ENCODE measurements at places on chromosomes 2 and 18. TPM values are rescaled to one million over a fixed set of nuclear protein-coding genes. Genes with fewer than 3 reads are reported as not detected.

DNA sequence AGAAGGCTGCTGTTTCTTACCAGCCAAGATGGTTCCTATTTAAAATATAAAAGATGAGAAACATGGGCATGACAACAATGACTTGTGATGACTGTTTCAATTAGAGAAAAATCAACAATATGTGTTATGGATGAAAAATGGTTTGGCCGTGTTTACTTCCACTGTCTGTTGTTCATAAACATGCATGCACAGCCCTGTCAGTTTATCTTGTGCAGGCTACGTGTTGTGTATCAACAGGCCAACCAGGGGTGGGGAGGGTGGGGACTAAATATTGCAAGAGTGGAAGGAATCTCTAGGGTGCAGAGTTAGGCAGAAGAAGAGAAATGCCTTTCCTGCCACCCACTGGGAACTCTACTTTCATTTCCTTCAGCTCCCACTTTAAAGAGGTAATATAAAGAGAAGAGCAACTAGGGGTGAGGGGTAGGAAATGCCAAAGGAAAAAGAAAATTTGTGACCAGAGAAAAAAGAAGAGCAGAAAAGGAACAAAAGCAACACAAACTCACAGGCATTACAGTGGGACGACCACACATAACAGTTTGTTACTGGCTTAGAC is 116.8 kb upstream of the MEIS1 start:
- no peak for DNase-seq

DNA sequence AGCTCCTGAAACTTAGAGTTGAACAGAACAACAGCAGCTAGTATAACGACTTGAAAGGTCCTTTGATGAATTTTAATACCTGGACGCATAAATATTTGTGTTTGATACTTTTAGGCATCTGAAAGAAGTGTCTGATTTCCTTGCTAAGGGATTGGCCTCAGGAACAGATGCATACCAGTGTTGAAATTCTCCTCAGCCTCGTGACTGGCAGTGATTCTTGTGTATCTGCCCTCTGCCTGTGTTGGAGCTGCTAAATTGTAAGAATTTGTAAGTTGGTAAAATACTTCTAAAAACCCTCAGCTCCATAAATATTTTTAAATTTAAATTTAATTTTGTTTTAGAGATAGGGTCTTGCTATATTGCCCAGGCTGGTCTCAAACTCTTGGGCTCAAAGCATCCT is 22.4 kb upstream of the SCYGR1 start:
- no peak for DNase-seq

DNA sequence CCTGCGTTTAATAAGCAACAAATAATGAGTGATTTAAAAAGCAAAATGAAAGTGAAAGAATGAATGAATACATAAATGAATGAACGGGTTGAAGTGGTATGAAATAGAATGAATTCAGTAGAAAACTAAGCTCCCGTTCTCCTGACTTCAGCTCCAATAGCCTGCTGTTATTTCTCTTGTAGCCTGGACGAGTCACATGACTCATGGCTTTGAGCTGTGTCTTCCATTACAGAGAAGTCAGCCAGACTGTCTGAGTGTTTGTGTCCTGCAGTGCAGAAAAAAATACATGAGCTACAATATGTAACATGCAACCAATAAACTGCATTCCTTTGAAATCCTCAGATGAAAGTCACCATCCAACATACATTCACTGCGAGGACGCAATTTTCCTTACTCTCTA is 21.2 kb downstream of the SCG2 start:
- no peak for DNase-seq

DNA sequence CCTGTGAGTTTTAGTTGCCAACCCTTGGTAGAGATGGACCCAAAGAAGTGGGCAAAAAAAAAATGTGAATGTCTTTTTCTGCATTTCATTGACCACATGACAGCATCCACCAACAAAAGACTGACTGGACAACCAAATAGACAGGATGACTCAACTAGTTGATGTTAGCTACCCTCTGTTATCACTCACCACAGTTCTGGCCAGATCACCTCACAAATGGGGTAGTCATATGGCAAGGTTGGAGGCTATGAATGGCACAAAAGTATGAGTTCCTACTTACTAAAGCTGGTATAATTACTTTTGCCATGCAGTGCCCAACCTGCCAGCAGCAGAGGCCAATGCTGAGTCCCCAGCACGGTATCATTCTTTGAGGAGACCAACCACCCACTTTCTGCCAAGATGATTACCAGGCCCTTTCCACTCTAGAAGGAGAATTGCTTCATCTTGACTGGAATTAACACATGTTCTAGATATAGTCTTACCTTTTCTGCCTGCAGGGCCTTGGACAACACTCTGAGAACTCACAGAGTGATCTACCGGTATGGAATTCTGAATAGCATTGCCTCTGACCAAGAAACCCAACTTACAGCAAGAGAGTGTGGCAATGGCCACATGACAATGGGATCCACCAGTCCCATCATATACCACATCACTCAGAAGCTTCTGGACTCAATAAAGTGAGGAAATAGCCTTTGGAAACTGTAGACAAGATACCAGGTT is 20.1 kb upstream of the TCF7L1 start:
- no peak for DNase-seq

DNA sequence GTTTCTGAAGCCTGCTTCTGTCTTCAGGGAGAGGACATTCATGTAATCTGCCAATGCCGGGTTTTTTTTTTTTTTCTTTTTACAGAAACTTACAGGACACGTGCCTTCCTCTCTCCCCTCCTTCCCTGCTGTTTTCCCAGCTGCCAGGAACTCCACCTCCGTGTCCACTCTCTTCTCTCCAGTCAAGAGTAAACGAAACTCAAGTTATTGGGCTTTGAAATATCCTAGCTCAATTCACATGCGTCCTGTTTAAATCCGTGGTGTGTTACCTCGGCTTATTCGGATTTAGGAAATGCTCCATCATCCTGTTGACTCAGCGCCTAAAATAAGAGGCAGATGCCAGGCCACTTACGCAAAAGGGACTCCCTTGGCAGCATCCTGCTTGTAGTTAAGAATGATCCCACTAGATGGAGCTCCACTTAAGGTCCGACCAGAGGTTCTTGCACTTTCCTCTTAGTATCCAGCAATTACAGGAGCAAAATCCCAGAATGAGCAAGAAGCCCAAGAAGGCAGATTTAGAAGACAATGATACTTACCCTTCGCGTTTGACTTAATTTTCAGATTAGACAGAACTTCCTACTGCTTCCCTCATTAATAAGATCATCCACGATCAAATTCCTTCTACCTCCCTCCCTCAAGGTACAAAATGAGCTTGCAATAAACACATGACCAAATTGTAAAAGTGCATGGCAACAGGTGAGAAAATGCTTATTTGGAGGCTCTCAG is 97.2 kb upstream of the ZCCHC2 start:
- peak; percentile 90 for DNase-seq

DNA sequence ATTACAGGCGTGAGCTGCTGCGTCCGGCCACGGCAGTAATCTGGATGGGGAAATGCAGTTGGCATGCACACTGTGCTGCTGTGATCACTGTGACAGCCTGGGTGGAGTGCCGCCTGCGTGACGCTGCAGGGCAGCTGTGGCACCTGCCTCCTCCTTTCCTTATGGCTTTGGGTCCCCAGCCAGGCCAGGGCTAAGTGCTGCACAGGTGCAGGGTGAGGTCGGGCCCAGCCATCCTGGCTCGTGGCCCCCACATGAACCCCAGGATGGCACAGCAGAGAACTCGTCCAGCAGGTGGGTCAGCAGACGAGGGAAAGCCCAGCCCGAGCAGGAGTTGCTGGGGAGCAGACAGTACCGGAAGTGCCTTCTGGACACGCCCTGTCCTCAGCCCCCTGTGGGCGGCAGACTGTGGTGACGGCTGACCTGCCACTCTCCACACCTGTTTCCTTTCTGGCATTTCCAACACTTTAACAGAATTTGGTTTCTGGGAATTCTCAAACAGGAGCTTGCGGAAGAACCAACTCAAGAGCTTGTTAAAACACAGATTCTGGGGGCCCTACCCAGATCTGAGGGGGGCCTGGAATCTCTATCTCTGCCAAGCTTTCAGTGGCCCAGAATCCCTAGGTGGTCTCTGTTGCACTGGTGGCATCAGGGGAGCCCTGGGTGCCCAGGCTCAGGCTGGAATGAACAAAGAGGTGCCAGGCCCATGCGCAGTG is 16.9 kb downstream of the HS1BP3 start:
- no peak for DNase-seq

DNA sequence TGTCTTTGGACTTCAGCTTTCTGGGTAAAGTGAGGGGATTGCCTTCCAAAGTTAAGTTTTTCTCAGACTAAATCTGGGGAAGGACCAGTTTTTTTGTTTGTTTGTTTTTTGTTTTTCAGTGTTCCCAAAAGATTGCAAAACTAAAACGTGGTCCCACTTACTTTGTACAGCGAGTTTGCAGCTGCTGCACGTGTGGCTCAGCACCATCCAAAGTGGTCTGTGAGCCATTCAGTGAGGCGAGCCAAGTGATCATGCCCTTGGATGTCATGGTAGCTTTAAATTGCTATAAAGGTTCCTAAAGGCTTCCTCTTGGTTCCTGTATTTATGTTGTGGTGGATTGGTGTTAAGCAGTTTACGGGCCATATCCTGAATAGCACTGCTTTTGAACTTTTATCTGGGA is 23.0 kb downstream of the TET3 start:
- DNase-seq: no peak

- DNase-seq: no peak
These were observed 283.8 kb downstream of the CTNNA2 start for GRCh38 chr2:79796641-79797040.

- DNase-seq: no peak
These were observed 1.6 kb downstream of the PDCD1 start for GRCh38 chr2:241857041-241857541.

DNA sequence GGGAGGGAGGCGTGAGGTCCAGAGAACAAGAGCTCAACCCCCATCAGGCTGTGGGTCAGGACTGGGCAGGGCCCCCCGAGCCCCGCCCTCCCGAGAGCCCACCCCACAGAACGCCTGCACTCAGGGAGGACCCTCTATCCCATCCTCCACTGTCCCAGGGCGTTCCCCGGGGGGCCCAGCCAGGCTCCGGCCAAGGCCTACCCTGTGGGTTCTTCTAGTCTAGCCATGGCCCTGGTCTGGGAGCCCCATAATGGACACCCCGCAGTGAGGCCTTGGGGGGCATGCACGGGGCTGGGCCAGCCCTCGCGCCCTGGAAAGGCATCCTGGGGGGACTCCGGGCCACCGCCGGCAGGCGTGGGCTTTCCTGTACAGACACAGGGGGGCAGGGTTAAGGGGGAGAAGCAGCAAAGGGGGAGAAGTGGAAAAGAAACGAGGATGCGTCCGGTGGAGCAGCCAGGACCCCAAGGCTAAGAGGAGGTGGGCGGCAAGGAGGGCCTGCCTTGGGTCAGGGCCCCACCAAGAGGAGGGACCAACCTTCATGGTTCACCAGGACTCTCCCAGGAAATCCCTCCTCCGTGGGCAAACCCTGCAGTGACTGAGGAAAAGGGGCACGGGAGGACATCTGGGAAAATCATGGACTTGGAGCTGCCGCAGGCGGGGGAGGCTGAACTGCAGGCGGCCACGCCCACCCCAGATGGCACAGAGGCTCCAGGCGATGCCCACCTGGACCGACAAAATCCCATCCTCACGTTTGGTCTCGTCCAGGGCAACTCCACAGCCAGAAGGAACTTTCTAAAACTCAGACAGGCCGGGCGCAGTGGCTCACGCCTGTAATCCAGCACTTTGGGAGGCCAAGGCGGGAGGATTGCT is 2.7 kb upstream of the CROCC2 start:
- DNase-seq: no peak

DNA sequence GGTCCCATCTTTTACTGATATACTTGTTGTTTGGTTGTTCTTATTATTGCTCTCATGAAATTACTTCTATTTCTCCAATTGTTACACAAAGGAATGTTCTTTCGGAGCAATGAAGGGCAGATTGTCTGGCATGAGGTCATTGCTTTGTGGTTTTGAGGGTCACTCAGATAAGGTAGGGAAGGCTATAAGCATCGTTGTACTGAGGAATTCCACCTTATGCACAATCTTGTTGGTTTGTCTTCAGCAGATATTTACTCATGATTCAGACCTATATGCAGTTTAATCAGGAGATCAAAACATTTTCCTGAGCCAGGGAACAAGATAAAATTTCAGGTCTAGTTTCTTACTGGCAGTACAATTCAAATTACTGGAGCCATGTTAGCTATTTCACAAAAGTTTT is 163.0 kb upstream of the SPHKAP start:
- no peak for DNase-seq

DNA sequence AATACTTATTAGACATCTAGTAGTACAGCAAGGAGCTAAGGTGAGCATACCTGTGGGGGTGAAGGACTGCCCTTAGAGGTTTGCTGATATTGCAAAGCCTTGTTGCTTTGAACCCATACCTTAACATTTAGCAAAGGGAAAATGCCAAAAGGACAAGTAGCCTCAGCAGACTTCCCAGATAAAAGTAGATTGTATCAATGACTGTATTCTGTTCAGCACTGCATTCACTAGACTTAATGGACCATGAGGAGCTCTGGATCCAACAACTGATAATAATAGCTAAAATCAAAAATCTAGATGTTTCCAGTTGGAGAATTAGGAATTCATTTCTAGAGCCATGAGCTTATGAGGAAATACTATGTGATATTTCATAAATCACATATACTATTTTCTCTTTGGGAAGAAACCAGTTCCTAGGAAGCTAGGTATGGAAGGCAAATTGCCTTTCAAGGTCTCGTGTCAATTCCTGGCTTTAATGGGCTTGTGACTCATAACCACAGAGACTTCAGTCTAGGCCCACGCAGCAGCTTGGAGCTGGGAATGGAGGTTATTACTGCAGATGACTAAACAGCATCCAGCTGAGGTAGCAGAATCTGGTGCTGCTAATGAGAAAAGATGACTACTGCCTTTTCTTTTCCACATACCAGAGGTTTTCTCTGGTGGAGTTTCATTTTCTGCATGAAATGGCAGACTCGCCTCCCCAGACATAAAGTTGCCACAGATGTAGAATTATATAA is 191.2 kb upstream of the NABP1 start:
- DNase-seq: no peak

- no peak for DNase-seq
These were observed 1022.9 kb upstream of the NRXN1 start for GRCh38 chr2:52054824-52055223.

DNA sequence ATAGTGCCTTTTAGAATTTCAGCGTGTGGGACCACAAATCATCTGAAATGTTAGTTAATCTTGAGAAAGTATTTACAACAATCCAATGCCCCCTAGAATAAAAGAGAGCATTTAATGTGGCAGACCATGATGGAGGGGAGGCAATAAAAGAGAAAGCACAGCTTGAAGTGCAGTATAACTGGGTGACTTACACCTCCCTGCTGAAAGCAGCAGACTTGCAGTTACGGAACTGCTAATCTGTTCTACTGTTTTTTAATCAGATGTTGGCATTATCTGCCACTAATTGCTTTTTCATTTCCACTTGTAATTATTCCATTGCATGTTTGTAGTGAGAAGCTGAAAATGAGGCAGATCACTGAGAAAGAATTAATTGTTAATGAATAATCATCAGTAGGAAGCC is 130.5 kb upstream of the ITGA4 start:
- DNase-seq: no peak

- DNase-seq: no peak
These were observed 75.6 kb downstream of the MAP4K3 start for GRCh38 chr2:39361511-39361910.

GRCh38 chr18:49531678-49532153 is 30.1 kb upstream of the LIPG start:
- DNase-seq: no peak

- no peak for DNase-seq
These were observed 60.5 kb upstream of the PXDN start for GRCh38 chr2:1804865-1805264.

Gene MOGAT1
- total RNA-seq: not detected

Gene CNTNAP5
- total RNA-seq: not detected

Gene TGFBRAP1
- total RNA-seq: 19.4 TPM

Gene ZNF892
- 1.3 TPM for total RNA-seq

Gene CMPK2
- 0.17 TPM for total RNA-seq

Gene LRATD1
- 2.6 TPM for total RNA-seq
